ENCODE measurements at places on chromosomes 3 and 15.

- no peak for DNase-seq
Observed at GRCh38 chr15:70493787-70494516, 269.4 kb downstream of the UACA start.

DNA sequence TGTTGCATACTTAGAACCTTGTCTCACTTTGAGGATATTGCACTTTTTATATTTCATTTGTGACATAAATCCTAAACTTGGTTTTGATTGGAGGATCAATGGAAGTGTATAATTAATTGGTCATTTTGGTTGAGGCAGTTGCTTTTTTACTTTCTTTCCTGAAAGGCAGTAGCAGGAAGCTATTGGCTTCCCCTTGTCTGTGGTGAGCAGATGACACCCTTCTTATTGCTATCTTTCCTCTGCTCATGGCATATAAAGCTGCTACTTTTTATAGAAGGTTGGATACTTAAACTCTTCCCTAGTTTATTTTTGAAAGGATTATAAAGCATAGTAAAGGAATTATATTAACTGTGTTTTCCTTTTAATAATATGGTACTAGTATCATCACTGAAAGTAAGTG is 28.6 kb downstream of the FAM98B start:
- DNase-seq: no peak

- no peak for DNase-seq
Observed at GRCh38 chr3:40116478-40117177, 192.9 kb upstream of the EIF1B start.

DNA sequence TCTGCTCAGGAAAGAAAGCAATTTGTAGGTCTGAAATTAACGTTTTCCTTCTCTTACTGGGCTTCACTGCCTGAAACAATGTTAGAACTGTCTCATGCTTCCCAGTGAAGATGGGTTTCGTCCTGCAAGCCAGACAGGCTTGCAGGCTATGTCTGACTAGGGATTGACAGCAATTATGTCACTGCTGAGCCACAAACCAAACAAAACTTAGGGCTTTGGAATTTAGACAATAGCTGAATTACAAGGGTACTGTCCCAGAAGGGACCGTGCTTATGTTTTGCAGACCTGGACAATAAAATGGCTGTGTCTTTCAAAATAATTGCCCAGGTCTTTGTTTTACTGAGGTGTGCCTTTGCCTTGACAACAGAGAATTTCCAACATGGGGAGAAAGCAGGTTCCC is 46.3 kb upstream of the CCDC80 start:
- DNase-seq: no peak

DNA sequence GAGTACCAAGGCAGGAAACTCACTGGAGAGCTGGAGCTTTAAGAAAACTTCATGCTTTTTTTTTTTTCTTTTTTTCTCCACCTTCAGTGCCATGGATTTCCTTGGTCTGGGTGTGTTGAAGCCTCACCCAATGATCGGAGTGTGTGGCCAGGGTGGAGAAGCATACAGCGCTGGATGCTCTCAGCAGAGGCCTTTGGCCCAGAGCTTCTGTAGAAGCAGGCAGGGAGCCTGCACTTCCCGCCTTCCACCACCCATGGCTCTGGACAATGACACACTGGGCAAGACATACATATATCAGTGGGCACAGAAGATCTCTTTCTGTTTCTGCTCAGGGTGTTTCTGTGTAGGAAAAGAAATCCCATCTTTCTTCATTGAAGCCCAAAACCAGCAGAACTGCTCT is 55.8 kb upstream of the ACAD9 start:
- DNase-seq: no peak

DNA sequence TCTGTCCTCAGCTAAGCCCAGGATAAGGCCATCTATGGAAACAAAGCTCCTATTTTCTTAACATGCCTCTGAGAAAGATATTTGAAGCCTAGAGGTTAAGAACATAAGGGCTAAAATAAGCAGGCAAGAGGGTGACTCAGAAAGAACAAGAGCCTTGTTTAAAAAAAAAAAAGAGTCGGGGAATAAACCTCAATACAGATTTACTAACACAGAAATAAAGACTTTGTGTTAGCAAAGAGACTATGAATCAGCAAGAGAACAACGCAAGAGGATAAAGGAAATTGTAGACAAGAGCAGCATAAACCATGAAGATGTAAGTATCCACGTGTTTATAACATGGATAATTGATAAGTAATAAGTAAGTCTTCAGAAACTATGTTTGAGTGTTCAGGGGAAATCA is 36.0 kb downstream of the RAB27A start:
- DNase-seq: no peak

- DNase-seq: no peak
Observed at GRCh38 chr3:104873331-104873730, 493.4 kb upstream of the ALCAM start.

GRCh38 chr3:9117220-9117619 is 132.2 kb downstream of the SRGAP3 start:
- DNase-seq: no peak

GRCh38 chr3:56536735-56537134 is 20.2 kb upstream of the CCDC66 start:
- DNase-seq: no peak

DNA sequence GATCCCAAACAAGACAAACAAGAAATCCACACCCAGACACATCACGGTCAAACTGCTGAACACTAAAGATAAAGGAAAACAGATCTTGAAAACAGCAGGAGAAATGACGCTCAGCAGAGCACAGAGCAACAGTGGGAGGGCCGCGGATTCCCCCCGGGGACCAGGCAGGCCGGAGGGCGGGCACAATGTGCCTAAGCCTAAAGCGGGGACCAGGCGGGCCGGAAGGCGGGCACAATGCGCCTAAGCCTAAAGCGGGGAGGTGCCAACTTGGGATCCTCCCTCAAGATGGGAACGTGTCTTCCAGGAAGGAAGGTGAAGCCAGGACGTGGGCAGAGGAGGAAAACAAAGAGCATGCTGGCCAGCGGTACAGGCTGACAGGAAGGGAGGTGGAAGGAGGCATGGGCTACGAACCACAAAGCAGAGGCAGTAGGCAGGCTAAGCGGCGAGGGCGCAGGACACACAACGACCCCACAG is 31.1 kb downstream of the CYFIP1 start:
- DNase-seq: no peak

GRCh38 chr15:51312166-51313073 is 26.0 kb downstream of the CYP19A1 start:
- no peak for DNase-seq

DNA sequence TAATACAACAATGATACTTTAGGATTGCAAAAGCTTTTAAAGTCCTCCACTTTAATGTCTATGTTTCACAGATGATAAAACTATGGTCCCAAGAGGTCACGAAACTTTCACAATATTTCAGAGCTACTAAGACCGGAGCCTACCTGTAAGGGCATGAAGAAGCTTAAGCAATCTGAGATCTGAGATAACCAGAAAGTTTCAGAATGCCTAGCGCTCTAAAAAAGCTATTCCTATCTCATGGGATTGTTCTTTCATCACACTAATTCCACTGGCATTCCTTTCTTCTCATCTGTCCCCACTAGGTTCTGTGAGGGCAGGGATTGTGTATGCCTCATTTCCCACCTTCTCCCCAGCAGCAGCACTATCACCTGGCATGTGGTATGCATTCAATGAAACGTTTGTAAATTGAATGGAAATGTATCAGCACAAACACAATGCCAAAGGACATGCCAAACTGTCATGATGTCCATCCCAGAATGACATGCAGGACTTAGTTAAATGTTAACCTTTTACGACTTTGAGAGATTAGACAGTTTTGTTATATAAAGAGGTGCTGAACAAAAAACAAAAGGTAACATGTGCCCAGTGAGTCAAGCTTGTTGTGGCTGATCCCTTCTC is 104.7 kb upstream of the NR2F2 start:
- no peak for DNase-seq

- no peak for DNase-seq
Observed at GRCh38 chr3:18669374-18669773, 244.2 kb upstream of the SATB1 start.

DNA sequence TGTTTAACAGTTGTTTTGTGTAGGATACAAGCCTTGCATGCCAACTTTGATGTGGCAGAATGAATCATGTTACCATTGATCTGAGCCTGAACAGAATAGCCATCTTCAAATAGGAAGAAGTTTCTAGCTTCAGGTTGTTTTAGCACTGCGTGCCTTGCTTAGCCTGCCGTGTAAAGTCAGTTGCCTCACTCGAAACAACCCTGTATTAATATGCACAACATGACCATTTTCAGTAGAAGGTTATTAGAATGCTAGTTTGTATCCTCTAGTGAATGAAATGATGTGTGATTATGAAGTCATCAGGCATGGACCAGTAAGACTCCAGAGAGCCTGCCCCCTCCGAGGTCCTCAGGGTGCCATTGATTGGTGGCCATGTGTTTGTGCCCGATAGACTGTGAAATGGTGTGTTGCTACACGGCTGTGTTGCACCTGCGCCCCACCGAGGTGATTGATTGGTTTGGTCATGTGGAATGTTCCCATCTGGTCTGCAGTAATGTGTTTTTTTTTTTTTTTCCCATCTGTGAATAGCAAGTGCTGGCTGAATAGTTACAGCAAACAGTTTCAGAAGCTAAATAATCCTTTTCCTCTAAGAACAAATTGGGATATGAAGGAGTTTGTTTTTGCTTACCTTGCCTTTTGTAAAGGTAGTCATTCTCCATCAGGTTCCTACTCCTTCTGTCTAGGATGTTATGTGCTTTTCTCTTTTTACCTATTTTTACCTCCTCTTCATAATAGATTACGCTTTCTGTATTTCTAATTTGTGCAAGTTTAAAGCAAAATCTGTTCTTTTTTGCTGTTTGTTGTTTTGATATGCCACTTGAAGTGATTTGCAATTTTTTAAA is 214.9 kb downstream of the TCF12 start:
- DNase-seq: no peak

- no peak for DNase-seq
Observed at GRCh38 chr3:54957711-54958110, 29.9 kb upstream of the LRTM1 start.

GRCh38 chr3:171876680-171877147 is 33.6 kb downstream of the TMEM212 start:
- no peak for DNase-seq

GRCh38 chr15:76512971-76513370 is 176.4 kb downstream of the ISL2 start:
- DNase-seq: no peak

DNA sequence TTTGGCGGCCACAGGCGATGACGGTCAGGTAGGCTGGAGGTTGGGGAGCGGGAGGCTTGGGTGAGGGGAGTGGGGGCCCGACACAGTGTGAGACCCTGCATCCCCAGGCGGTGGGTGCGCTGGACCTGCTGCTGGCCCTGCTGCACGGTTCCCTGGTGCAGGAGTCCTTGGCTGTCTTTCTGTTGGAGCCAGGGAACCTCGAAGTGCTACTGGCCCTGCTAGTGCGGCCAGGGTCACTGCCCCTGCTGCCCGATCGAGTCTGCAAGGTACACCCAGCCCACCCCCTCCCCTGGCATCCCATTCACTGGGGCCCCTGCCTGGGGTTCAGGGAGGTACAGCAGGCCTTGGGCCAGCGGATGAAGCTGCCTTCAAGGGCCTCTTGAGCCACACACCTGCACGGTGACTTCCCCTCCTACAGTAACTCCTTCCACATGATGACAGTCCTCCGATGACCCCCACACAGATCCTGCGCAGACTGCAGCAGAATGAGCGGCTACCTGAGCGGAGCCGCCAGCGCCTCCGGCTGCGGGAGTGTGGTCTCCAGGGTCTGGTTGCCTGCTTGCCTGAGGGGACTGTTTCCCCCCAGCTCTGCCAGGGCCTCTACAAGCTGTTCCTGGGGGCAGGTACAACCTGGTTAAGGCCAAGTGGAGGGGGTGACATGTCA is 19.5 kb downstream of the NBEAL2 start:
- no peak for DNase-seq

GRCh38 chr3:67946436-67946835 is 292.0 kb upstream of the SUCLG2 start:
- no peak for DNase-seq

- DNase-seq: no peak
Observed at GRCh38 chr15:78507831-78508160, 419 bp downstream of the HYKK start.

DNA sequence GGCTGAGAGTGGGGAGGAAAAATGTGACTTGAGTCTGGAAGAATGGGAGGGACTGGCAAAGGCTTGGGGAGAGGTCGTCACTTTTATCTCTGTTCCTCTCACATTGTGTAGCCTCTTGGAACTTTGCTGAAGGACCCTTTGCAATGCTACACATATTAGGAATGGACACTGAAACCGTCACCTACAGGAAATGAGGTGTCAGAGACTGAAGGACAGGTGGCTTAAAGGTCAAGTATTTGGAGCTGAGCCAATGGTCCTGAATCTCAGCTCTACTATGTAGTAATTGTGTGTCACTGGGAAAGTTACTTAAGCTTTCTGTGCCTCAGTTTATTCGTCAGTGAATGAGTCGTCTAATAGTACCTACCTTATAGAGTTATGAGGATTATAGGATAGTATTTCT is 14.7 kb downstream of the MCTP2 start:
- no peak for DNase-seq

DNA sequence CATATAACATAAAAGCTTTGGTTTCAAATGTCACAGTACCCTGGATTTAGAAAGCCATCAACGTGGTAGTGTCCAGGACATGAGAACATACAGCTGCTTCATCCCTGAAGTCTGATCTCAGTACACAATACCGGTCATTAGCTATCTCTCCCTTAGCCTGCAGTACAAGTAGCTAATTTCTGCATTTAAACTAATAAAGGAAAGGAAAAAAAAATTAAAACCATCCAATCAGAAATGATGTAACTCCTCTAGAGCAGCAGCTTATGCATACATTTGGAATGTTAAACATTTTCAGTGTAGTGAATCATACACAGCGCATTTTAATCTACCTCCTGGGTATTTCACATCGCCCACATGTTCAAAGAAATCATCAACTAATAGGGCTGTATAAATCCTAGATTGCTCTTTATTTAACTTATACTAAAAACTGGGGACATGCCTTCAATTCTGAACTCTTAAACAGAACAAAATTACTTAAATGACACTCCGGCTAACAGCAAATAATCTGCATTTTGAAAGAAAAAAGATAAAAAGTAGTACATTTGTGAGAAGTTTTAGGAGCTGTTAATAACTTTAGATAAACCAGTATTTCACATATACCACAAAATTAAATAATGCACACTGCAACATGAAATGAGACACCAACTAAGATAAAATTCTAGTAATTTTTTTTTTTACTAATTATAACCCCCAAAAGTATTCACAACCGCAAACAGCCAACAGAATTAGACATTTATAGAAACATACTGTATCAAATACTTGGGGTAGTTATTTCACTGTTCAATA is 3.7 kb downstream of the IGF2BP2 start:
- DNase-seq: no peak

- DNase-seq: no peak
Observed at GRCh38 chr3:133531981-133532380, 41.5 kb upstream of the CDV3 start.
